ENCODE measurements at places on chromosomes 5 and 9.

DNA sequence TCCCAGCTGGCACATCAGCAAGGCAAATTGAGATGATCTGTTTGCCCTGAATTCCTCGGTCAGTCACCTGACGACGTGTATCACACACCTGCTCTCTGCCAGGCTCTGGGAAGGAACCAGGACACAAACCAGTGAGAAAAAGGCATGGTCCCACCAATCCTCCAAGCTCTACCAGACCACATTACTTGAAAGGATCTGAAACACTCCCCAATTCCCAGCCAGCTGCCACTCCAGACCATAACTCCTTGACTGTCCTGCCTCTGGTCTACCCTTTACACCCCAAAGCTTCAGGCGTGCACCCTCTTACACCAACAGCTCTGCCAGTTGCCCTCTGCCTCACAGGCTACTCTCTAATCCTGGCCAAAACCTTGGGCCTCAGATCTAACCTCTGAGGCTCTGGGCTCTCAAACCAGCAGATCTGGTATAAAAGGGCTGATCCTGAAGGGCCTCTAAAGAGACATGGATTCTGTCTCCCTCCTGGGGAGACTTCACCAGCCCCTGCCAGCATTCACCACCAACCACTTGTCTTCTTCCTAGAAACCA is 6.8 kb downstream of the MGAT1 start:
- DNase-seq, result no peak

- DNase-seq, result no peak
Observed at GRCh38 chr5:14082973-14083372, 60.2 kb upstream of the TRIO start.

- no peak for DNase-seq
Observed at GRCh38 chr9:12604164-12604821, 88.9 kb upstream of the TYRP1 start.

- no peak for DNase-seq
Observed at GRCh38 chr9:20417373-20418080, 204.8 kb downstream of the MLLT3 start.

DNA sequence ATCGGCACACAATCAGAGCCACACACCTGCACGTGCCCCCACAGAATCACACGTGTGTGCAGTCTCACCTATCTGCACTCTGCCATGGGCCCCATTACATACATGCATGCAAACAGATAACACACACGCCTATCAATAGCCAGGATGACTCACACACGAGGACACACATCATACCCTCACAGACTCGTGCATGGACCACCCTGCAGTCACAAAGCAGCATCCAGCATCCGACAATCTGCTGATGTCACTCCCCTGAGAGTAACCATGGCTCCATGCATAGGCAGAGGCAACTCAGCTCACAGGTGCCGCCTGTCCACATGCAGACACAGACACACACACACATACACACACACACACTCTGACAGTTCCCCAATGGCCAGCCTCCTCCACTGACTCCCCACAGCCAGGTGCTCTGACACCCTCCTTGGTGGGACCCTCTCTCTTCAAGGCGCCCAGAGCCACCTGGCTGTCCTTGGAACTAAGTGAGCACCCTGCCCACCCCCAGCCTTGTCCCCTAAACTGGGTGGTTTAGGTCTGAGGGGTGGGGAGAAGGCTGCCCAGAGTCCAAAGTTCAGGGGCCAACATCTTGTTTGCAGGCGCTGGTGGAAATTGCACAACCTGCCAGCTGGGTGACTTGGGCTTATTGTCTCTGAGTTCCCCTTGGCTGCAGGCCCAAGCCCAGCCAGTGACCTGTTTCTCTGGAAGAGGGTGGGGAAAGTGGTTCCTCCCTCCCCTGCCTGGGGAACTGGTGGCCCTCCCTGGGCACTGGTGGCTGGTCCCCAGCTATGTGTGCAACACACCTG is 34.6 kb upstream of the NEK6 start:
- no peak for DNase-seq

- DNase-seq, result no peak
Observed at GRCh38 chr5:35138232-35138631, 90.5 kb upstream of the AGXT2 start.

GRCh38 chr9:19149230-19149629 is 21.9 kb upstream of the PLIN2 start:
- DNase-seq, result no peak

DNA sequence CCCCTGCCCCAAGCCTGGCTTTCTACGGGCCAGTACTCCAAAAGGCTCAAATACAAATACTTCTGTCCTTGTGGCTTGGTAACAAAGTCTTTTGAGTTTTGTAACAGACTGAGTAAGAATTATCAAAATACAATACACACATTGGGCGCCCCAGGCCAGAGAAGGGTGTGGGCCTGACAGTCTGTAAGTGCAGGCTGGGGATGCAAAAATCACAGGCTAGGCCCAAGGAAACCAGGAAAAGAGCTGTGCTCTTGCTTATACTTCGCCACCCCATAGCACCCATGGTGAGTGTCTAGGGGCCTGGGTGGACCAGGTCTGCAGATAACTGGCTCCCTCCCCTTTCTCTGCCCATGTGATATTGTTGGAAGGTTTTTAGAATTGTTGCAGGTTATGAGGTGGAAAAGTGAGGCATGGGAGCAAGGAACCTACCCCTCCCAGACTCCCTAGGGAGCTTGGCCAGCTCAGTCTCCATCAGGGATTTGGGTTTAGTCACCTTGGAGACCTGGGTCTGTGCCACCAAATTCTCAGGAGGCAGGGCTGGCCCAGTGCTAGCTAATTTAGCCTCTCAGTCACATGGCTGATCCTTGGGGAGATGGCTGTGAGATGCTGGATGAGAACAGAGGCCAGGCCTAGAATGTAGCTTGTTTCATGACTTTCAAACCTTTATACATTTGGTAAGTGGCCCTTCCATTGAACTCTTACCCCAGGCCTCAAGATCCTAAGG is 72.9 kb downstream of the TARS1 start:
- no peak for DNase-seq

DNA sequence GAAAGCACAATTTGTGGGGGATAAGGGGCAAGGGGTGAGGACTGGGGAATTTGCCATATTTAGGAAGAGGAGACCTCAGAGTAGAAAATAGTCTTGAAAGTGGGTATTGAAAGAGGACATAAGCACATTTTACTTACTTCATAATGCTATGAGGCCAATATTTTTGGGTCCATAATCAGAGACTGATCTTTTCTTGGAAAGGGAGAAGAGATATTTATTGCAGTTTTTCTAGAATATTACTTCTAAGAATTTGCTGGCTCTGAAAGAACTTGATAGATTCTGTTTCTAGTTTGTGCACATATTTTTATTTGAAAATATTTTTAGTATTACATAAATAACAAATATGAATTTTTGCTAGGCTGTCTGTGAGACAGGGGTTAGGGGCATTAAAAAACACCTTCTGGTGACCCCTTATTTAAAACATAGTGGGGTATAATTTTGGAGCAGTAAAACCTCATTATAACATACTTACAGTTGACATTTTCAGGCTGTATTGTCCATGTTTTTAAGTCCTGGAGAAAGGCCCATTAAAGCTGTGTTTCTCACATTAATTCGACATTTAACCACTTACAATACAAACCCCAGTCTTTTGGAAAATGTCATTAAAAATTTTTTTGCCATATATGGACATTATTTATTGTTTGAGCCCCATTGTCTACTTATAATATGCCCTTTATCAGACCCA is 118.9 kb upstream of the NFIB start:
- no peak for DNase-seq

- no peak for DNase-seq
Observed at GRCh38 chr9:136838314-136839228, 3.7 kb upstream of the AJM1 start.

DNA sequence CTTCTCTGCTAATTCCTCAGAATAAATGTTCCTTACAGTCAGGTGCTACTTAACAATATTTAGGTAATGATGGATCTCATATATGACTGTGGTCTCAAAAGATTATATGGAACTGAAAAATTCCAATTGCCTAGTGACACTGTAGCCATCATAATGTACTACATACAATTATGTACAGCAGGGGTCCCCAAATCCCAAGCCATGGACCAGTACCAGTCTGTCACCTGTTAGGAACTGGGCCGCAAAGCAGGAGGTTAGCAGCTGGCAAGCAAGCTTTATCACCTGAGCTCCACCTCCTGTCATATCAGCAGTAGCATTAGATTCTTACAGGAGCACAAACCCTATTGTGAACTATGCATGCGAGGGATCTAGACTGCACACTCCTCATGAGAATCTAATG is 69.6 kb downstream of the NR2F1-AS1 start:
- DNase-seq, result no peak

GRCh38 chr9:114109124-114109523 is 10.0 kb upstream of the KIF12 start:
- no peak for DNase-seq

DNA sequence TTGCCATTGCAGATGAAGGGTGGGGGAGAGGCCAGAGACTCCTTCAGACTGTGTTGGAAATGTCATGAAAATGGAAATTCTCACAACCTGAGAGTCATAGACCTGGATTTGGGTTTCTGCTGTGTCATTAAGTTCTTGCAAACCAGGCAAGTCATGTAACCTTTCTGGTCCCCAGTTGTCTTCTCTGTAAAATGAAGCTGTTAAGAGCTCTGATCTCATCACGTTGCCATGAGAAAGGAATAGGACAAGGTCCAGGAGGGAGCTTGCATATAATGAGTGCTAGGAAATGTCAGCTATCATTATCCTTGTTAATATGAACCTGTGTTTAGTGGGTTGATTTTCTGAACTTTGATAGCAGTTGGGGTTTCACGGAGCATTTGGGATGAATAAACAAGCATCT is 59.1 kb downstream of the FGF1 start:
- DNase-seq, result no peak

- DNase-seq, result no peak
Observed at GRCh38 chr9:121837113-121837961, 185.9 kb downstream of the DAB2IP start.

DNA sequence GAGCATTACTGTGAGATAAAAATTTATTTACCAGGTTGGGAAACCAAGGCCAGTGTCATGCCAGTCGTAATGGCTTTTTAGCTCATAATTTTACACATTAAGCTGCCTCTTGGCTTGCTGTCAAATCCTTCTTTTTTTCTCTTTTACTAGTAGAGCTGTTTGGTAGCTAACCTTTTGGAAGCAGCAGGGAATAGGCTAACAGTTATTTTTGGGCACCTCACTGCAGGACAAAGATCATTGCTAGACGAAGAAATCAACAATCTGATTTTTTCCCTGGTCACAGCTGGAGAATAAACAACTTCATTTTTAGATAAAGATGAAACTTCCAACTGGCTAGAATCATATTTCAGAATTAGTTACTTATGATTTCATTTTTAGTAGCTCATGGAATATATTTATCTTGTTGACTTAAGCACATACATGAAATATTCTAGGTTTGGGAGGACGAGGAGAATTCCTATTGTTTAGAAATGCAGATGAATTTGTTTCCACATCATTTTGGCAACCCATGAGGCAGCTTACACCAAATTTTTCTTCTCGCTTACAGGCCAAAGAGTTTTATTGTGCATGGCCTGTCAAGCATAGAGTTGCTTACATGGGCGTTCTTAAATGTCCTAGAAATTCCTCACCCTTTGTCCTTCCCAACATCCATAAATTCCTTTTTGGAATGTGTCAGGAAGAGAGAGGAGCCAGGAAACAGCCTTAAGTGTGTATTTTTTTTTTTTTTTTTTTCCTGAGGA is 19.6 kb downstream of the TNC start:
- no peak for DNase-seq

DNA sequence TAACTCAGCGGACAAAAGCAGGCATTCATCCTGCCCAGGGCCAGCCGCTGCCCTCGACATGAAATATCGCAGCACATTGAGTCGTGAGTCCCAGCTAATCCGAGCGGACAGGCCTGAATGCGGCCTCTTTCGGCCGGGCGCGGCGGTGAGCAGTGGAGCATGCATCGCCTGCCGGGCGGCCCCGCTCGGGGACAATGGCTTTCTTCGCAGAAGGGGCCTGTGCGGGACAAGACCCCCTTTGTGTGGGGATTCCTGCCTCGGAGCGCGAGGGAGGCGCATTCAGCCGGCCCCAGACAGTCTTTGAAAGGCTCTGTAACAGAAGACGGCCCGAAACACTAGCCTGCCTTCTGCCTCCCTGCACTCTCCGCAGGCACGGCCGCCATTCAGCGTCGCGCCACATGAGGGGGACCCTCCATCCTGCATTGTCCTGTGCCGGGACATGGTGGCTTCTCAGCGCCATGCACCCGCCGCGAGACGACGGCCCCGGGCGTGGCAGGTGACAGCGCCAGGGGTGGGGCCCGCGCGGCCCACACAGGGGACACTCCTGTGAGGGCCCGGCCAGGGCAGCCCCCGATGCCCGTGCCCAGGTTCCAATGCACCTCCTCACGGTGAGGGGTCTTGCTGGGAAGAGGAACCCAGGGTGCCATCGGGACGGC is 52.0 kb downstream of the EXD3 start:
- DNase-seq, result no peak

- DNase-seq, result no peak
Observed at GRCh38 chr5:135059000-135059923, 25.2 kb upstream of the PITX1 start.

GRCh38 chr9:91809581-91810285 is 140.3 kb downstream of the ROR2 start:
- DNase-seq, result no peak

- DNase-seq, result no peak
Observed at GRCh38 chr9:20188616-20189369, 400.0 kb upstream of the SLC24A2 start.

DNA sequence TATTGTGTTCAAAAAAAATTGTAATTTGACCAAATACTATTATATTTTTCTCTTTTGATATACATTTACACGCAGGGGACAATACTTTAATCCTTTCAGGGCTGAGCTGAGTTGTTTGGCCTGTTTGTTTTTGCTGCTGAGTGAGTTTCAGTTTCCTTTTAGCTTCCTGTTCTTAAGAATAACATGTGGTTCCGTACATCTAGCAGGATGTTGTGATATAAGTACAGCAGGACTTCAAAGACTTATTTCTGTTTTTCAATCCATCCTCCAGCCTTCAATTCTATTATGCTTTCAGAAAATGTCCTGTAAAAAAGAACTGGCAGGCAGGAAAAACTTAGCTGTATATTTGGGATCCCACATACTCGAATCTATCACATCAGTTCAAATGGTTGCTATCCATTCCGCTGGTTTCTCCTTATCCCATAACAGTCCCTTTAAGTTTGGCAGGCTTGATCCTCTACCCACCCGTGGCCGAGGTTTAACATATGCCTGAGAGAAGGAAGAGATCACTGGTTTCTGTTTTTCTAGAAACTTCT is 1037.3 kb upstream of the ACO1 start:
- DNase-seq, result no peak

GRCh38 chr5:149697001-149697400 is 33.1 kb upstream of the PPARGC1B start:
- no peak for DNase-seq

DNA sequence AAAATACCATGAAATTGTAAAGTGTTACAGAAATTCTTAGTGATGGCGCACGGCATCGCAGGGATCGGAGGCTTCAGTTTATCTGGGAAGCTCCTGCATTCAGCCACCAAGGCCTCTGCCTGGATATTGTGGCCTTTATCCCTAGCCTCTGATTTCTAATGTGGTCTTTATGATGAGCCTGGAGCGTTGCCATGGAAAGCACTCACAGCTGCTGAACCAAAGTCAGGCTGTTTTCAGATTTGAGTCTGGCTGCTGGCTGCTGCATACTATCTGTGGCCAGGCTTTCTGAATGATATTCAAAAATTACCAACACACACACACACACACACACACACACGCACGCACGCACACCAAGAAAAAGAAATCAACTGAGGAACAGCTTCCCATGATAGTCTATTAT is 101.1 kb upstream of the ZNF366 start:
- no peak for DNase-seq

Measured in stimulated activated naive CD4-positive, alpha-beta T cell (primary cell).